ENCODE measurements at places on chromosomes 3 and 15. TPM values are rescaled to one million over a fixed set of nuclear protein-coding genes. Genes with fewer than 3 reads are reported as not detected.

Gene XYLB
- polyA plus RNA-seq, result 4.0 TPM

Gene ATP10A
- polyA plus RNA-seq, result 3.9 TPM

Gene SCN11A
- polyA plus RNA-seq, result 0.05 TPM

Gene GPR171
- not detected for polyA plus RNA-seq

Gene CYP8B1
- polyA plus RNA-seq, result not detected

Gene REC114
- not detected for polyA plus RNA-seq

Gene DGKG
- polyA plus RNA-seq, result 4.8 TPM

Gene SV2B
- polyA plus RNA-seq, result not detected

Gene WDR93
- polyA plus RNA-seq, result 0.05 TPM

Gene HACL1
- polyA plus RNA-seq, result 22.0 TPM

Gene ACTC1
- polyA plus RNA-seq, result 0.46 TPM

Gene GOLGA6L2
- not detected for polyA plus RNA-seq

Gene PAQR5
- polyA plus RNA-seq, result 9.7 TPM

Gene ATP13A4
- 0.04 TPM for polyA plus RNA-seq

Gene TCTA
- polyA plus RNA-seq, result 32.0 TPM

Gene SMAD6
- 2.2 TPM for polyA plus RNA-seq

Gene ZXDC
- polyA plus RNA-seq, result 9.5 TPM

Gene BTD
- polyA plus RNA-seq, result 24.8 TPM

Gene MYO5C
- 0.14 TPM for polyA plus RNA-seq

Gene SECISBP2L
- polyA plus RNA-seq, result 42.7 TPM

Gene ADAMTS7
- polyA plus RNA-seq, result 5.0 TPM

Gene TPRG1
- polyA plus RNA-seq, result 0.11 TPM

Gene PARP3
- 10.4 TPM for polyA plus RNA-seq

Gene COLQ
- polyA plus RNA-seq, result 0.91 TPM

Gene ZNF280D
- polyA plus RNA-seq, result 17.6 TPM

Gene ZIC4
- not detected for polyA plus RNA-seq

Gene NR2E3
- 0.16 TPM for polyA plus RNA-seq

Gene IQCF5
- polyA plus RNA-seq, result not detected

Gene ACP3
- polyA plus RNA-seq, result 0.71 TPM

Gene SYNPR
- not detected for polyA plus RNA-seq

Gene CCDC54
- polyA plus RNA-seq, result not detected

Gene UBA7
- 43.6 TPM for polyA plus RNA-seq

Gene RBPMS2
- polyA plus RNA-seq, result 1.3 TPM

Gene PDZRN3
- 22.7 TPM for polyA plus RNA-seq

Gene CSK
- polyA plus RNA-seq, result 25.1 TPM

Gene SCAANT1
- not detected for polyA plus RNA-seq

Gene LAMB2
- 470 TPM for polyA plus RNA-seq

Gene TRIM42
- not detected for polyA plus RNA-seq

Gene GRAMD2A
- polyA plus RNA-seq, result 0.32 TPM

Gene HAPLN3
- 6.8 TPM for polyA plus RNA-seq

Gene FEZF2
- polyA plus RNA-seq, result not detected

Gene CTXND1
- not detected for polyA plus RNA-seq

Gene CFAP100
- polyA plus RNA-seq, result not detected

Gene SEMA3B
- polyA plus RNA-seq, result 22.0 TPM

Gene ADGRG7
- polyA plus RNA-seq, result not detected

Gene TMCO5A
- polyA plus RNA-seq, result not detected

Gene EIF4E3
- polyA plus RNA-seq, result 2.5 TPM

Gene SLC22A14
- polyA plus RNA-seq, result not detected

Gene SLC24A5
- polyA plus RNA-seq, result not detected

Gene TUSC7
- polyA plus RNA-seq, result not detected

Gene CEMIP
- polyA plus RNA-seq, result 221 TPM

Gene RNU5B-1
- polyA plus RNA-seq, result not detected

Gene STXBP5L
- polyA plus RNA-seq, result not detected

Gene GDPGP1
- polyA plus RNA-seq, result 2.8 TPM

Gene GOLGA6L7
- not detected for polyA plus RNA-seq

Data from AG04450 (cell line).